Kidney epithelial cell (primary cell): ENCODE measurements at places on chromosomes 3 and 15. TPM values are rescaled to one million over a fixed set of nuclear protein-coding genes. Genes with fewer than 3 reads are reported as not detected.

Gene GHRL
- not detected in 2 replicates for total RNA-seq

Gene PSMD6
- 97.4 and 98.6 TPM in 2 replicates for total RNA-seq

Gene HSPBAP1
- total RNA-seq: 8.1 and 10.7 TPM in 2 replicates

Gene ENTPD3
- total RNA-seq: 0.21 and 0.29 TPM in 2 replicates

Gene APH1B
- 10.2 and 12.1 TPM in 2 replicates for total RNA-seq

Gene SCAANT1
- not detected in 2 replicates for total RNA-seq

Gene GOLGA8G
- not detected in 2 replicates for total RNA-seq

Gene PIGBOS1
- total RNA-seq: 14.9 and 32.8 TPM in 2 replicates

Gene TIGIT
- total RNA-seq: not detected in 2 replicates

Gene AGTR1
- total RNA-seq: not detected in 2 replicates

Gene ZNF774
- 2.0 and 4.0 TPM in 2 replicates for total RNA-seq

Gene CYP11A1
- 2.0 and 2.9 TPM in 2 replicates for total RNA-seq

Gene ITIH1
- not detected in 2 replicates for total RNA-seq

Gene TRPM7
- total RNA-seq: 30.7 and 31.2 TPM in 2 replicates

Gene PSTPIP1
- 0.89 TPM in 1 of 2 replicates, not detected in the other for total RNA-seq

Gene CHRNA5
- 4.7 and 13.7 TPM in 2 replicates for total RNA-seq

Gene SCG5
- total RNA-seq: 42.5 and 59.1 TPM in 2 replicates

Gene PLSCR5
- total RNA-seq: not detected in 2 replicates

Gene ANKRD63
- total RNA-seq: not detected in 2 replicates

Gene CSK
- total RNA-seq: 48.0 and 51.0 TPM in 2 replicates

Gene LTK
- total RNA-seq: 7.9 and 11.5 TPM in 2 replicates

Gene RPL29
- total RNA-seq: 2,366 and 2,384 TPM in 2 replicates

Gene IQCH
- 3.0 and 6.3 TPM in 2 replicates for total RNA-seq

Gene KLF15
- total RNA-seq: 0.55 and 0.67 TPM in 2 replicates

Gene GAP43
- 0.07 and 0.21 TPM in 2 replicates for total RNA-seq

Gene ZPLD1
- 0.08 and 0.41 TPM in 2 replicates for total RNA-seq

Gene ZMYND10
- total RNA-seq: 1.7 TPM in 1 of 2 replicates, not detected in the other

Gene SUCLG2
- 38.1 TPM in 2 replicates for total RNA-seq

Gene CASR
- 0.04 and 0.07 TPM in 2 replicates for total RNA-seq

Gene ITIH4
- total RNA-seq: 0.13 and 0.41 TPM in 2 replicates

Gene PRICKLE2
- 10.8 and 13.7 TPM in 2 replicates for total RNA-seq

Gene PRSS50
- 0.07 and 0.29 TPM in 2 replicates for total RNA-seq

Gene SPESP1
- total RNA-seq: 7.9 and 8.4 TPM in 2 replicates
